Thymus (tissue), 14 donors: ENCODE measurements at places on chromosomes 11 and 22.

- no peak for DNase-seq
Observed at GRCh38 chr11:73493956-73494598, 103.8 kb downstream of the FAM168A start.

DNA sequence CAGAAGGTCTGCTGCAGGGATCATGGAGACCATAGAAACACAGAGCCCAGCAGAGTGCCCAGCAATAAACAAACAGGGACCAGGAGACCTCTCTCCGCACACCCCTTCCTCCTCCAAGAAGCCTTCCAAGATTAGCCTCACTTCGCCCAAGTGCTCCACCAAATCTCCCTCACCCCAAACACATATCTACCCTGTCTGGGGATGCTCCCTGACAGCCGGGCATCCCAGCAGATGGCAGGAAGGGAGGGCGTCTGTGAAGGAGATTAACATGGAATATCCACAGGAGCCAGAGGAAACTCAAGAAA is 26.5 kb downstream of the ARAP1 start:
- no peak for DNase-seq

DNA sequence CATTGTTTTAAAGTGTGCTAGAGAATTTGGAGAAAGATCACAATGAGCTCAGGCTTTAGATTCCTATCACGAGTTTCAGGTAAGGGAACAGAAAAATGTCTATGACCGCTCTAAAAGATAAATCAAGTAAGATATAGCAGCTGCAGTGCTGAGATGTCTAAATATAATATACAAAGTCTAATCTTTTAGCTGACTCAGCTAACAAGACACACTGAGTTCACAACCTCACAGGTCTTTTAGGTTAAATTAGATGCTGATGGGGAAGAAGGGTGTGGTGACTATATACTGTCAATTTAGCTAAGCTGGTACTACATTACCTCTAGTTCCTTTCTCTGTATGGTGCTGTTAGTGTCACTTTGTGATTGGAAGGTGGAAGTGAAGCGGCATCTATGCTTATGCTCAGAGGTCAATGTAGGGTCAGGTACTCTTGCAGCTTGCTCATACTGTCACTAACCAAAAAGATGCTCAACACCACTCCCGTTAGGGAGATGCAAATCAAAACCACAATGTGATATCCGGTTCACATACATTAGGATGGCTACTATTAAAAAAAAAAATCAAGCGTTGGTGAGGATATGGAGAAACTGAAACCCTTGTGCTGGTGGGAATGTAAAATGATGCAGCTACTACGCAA is 283.5 kb downstream of the SWAP70 start:
- DNase-seq = no peak

DNA sequence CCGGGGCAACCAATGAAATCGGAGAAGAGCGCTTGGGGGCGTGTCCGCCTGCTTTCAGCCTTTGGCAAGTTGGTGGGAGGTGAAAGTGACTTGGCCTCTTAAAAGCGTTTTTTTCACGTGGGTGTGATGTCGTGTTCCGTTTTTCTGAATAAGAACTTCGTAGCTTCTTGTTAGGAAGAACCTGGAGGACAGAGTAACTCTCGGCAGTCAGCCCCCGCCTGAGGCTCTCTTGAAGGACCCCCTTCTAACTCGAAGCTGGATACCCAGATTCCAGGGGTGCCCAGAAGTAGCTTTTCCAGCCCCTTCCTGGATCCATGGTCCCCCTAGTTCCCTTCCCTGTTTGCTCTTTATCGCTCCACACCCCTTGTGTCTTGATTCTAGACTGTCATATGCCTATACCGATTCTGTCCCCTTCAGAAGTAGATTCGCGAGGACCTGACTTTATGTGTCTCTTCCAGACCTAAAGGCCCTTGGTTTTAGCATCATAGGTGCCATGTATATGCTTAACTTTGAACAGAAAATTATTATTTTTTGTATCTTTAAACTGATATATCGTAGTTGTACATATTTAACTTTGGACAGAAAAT is 915 bp upstream of the OSBP start:
- no peak for DNase-seq

- DNase-seq = no peak
Observed at GRCh38 chr11:12767027-12767426, 92.8 kb downstream of the TEAD1 start.

DNA sequence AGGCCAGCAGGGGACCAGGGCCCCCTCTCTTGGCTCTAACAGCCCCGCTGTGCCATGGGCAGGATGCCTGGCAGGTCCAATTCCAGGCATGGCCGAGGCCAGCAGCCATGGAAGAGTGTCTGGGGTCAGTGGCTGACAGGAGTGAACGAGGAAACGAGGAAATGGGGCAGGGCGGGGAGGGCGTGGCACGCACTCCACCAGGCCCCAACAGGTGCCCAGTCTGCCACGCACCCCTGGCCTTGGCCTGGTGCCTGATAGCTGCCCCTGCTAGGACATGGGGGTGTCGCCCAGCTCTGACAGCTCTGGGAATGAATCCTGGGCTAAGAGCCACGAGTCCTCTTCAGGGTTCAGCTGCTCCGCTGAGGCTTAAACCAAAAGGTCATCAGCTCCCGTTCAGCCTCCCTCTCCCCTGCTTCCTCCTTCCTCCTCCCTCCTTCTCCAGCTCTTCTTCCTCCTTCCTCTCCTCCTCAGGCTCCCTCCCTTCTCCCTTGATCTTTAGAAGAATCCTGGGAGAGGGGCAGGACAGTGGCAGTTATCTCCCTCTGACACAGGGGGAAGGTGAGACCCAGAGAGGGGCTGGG is 11.5 kb upstream of the TBC1D22A start:
- DNase-seq = no peak
